Urothelium cell line (cell line): ENCODE measurements at places on chromosomes 1 and 21.
A peak's percentile ranks its signal among the peaks of the same experiment; 100 is the strongest.

DNA sequence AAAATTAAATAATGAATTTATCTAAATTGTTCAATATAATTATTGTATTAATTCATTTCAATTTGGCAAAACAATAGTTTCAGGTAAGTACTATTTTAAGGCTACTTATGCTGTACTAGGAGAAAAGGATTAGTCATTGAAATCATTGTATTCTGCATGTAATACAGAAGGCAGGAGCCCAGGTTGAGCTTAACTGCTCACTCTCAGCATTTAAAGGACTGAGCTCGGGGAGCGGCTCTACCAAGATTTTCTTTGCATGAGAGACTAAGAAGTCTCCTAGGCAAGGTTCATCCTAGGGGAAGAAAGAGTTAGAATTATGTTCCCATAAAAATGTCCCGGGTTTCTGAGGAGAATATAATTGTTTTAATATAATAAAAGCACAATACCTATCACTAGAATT is 112.5 kb downstream of the CYYR1 start:
- DNase-seq = no peak

DNA sequence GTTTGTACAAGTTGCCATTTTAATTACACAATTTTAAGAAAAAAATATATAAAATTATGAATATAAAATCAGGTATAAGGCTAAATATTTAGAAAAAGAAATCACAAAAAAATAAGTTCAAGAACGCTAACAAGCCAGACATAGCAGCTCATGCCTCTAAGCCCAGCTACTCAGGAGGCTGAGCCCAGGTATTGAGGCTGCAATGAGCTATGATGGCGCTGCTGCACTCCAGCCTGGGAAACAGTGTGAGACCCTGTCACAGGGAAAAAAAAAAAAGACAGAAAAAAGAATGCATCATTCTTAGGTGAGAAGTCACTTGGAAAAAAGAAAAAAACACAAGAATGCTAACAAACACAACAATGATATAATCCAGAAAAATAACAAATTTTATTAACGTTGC is 112.3 kb upstream of the PRDX6 start:
- DNase-seq = no peak

GRCh38 chr1:58783090-58783992 is 506 bp downstream of the JUN start:
- peak; percentile 13 for DNase-seq

- DNase-seq = no peak
These were observed 841.5 kb downstream of the KCNT2 start for GRCh38 chr1:195766709-195767108.

GRCh38 chr1:162944974-162945674 is 84.1 kb upstream of the CCDC190 start:
- no peak for DNase-seq

GRCh38 chr1:92563457-92564216 is 76.9 kb upstream of the GFI1 start:
- DNase-seq = no peak

DNA sequence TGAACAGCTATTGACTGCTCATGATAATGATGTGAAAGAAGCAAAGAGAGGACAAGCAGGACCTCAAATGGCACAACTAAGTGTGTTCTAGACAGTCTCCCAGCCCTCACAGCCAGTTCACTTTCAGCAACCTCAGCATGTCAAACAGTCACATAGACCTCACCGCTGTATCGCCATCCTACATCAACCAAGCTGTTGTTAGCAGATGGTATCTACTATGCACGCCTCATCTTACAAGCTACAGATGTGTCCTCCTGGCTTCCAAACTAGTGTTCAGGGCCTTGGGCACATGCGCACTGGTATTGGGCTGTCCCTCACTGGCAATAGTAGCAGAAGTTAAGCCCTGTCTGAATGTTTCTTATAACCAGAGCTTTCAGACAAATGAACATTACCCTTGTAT is 28.4 kb downstream of the EVI5 start:
- no peak for DNase-seq

GRCh38 chr1:9025449-9025848 is 774 bp downstream of the SLC2A7 start:
- DNase-seq = no peak

DNA sequence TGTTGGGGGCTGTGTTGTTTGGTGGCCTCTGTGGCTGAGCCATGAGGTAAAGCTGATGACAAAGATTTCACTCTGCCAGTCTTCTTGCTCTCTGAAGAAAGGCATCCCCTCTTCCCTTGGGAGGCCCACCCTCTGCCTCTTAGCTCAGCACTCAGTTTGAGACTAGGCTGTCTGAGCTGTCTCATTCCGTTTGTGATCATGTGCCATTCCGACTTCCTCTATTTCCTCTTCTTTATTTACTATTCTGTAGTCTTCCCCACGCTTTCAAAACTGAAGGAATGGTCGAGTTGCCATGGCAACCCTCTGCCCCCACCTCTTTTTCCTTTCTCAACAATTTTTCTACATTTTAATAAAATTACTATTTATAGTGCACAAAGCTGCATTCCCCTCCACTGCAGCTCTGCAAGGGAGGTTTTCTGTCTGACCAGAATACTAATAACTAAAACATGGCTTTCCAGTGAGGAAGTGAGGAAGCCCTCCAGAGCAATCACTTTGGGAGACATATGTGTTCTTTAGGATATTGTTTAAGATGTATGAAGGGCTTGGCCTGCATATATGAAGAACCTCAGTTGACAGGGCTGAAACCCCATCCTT is 30.8 kb downstream of the KCNA3 start:
- no peak for DNase-seq

DNA sequence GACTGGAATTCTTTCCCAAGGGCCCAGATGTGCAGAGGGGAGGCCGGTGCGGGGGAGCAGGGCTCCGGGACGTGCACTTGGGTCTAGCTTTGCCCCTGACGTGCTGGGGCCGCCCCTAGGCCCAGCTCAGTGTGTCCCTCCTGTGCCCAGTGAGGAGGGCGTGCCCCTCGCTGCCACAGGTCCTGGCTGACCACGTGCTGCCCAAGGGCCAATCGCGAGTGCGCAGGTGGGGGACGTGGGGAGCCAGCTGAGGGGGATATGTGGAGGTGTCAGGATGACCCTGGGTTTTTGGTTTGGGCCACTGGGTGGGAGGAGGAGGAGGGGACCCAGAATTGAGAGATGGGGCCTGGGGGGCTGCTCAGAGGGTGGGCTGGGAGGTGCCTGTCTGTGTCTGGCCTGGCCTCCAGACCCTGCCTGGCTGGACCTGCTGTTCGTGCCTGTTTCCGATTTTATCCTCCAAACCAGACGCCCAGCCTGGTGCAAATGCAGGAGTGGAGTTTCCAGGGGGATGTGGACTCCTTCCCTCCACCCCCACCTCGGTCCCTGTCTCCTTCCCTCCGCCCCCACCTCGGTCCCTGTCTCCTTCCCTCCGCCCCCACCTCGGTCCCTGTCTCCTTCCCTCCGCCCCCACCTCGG is 6.1 kb upstream of the RNF223 start:
- peak; percentile 63 for DNase-seq

- peak; percentile 3 for DNase-seq
These were observed 89.6 kb downstream of the PKN2 start for GRCh38 chr1:88773540-88774150.

- DNase-seq = no peak
These were observed 89.8 kb downstream of the KIF14 start for GRCh38 chr1:200530623-200531261.

DNA sequence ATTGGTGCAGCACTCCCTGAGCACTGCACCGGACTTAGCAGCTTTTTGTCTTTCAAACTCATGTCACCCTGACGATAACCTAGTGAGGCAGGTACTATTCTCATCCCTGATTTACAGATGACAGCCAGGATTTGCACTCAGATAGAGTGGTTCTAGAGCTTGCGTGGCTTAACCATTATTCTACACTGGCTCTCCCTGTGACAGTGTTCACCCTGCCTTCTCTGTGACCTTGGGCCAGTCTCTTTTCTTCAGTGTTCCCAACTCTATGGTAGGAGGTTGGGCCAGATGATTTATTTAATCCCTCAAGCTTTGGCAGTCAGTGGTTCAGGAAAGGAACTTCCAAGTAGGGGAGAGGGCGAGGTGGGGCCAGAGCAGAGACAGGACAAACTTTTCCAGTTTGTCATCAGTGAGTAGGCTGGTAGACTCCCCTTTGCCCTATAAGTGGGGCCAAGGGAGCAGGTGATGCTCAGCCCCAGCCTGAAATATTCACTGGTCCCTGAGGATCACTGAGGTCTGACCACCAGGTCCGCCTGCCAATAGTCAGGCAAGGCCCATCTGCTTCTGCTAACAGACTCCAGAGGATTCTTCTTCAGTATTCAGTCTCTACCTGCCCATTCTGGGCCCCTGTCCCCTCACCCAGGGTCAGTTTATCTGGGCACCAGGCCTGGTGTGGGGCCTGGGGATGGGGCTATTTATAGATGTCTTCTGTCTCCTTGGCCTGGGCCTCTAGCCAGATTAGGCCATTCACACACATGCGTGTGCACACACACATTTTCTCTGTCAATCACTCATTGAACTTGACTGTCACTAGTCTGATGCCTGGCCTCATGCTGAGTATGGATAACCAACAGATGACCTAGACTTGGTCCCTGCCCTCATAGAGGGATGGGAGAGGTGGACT is 8.8 kb upstream of the FABP3 start:
- DNase-seq = no peak

DNA sequence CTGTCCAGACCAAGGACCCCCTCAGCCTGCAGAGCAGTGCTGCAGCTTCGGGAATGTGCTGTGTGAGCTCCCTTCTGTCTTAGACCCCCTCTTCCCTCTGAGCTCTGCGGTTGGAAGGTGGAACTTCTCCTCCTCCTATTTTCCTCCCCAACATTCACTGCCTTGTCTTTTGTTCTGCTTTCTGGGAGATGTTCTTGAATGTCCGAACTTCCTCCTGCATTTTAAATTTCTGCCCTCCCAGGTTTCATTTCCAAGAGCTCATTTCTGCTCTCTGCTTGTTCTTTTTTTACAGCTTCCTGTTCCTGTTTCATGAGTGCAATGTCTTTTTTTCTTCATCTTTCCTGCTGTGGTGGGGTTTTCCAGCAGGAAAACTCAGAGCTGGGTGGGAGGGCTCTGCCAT is 29.3 kb downstream of the RRP1 start:
- DNase-seq = no peak

DNA sequence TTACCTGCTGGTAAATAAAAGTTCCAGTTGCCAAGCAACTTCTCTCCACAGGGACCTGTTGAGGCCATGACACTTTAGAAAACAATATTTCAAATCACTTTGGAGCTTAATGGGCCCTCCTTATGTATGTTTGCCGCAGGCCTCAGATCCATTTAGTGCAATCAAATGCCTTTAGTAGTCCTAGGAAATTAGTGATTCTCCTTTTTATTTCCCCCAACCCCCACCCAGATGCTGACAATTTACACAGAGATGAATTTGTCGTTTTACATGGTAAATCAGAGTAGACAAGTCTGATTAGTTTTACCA is 83.6 kb downstream of the CLIC4 start:
- DNase-seq = no peak

- DNase-seq = no peak
These were observed 45.7 kb downstream of the S1PR1 start for GRCh38 chr1:101282314-101283038.

GRCh38 chr21:25509862-25510261 is 97.4 kb downstream of the MRPL39 start:
- no peak for DNase-seq

DNA sequence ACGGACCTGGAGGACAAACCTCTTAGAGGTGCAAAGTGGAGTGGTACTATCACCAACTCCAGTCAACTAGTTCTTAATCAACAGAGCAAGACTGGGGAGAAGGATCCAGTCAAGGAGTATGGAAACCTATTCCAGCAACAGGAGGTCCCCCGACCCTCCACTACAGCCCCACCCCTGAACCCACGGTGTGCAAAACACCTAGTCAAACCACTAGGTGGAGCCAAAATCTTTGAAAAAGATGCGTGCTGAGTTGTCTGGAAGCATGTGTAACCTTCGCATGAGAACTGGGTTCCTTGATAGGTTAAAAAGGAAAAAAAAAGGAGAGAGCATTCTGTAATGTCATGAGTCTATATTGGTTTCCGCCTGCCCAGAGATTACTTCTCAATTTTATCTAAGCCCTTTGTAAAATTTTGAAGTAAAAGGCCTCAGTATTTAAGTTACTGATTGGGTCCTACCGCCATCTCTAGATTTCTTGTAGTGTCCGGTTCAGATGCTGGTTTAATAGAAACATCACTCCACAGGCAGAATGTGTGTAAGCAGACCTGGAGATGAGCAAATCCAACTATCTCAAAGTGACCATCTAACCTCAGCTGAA is 81.9 kb upstream of the HAO2 start:
- DNase-seq = peak; percentile 53

- no peak for DNase-seq
These were observed 41.0 kb downstream of the NRIP1 start for GRCh38 chr21:15023776-15024175.

DNA sequence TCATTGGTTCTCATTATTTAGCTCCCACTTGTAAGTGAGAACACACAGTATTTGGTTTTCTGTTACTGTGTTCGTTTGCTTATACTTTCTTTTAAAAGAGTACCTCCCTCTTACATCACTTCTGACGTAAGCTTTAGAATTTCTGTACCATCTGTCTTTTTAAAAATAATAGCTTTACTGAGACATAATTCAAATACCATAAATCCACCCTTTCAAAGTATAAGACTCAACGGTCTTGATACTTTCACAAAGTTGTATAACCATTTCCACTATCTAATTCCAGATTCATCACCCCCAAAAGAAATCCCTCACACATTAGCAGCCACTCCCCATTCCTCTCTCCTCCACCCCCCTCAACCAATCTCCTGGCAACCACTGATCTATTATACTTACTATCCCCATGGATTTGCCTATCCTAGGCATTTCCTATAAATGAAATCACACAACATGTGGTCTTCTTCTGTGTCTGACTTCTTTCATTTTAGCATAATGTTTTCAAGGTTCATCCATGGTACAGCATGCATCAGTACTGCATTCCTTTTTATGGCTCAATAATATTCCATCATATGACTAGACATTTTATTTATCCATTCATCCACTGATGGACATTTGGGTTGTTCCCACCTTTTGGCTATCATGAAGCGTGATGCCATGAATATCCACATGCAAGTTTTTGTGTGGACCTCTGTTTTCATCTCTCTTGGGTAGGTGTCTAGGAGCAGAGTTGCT is 104.7 kb downstream of the HLCS start:
- no peak for DNase-seq

GRCh38 chr1:96488777-96489176 is 232.8 kb upstream of the PTBP2 start:
- DNase-seq = no peak

DNA sequence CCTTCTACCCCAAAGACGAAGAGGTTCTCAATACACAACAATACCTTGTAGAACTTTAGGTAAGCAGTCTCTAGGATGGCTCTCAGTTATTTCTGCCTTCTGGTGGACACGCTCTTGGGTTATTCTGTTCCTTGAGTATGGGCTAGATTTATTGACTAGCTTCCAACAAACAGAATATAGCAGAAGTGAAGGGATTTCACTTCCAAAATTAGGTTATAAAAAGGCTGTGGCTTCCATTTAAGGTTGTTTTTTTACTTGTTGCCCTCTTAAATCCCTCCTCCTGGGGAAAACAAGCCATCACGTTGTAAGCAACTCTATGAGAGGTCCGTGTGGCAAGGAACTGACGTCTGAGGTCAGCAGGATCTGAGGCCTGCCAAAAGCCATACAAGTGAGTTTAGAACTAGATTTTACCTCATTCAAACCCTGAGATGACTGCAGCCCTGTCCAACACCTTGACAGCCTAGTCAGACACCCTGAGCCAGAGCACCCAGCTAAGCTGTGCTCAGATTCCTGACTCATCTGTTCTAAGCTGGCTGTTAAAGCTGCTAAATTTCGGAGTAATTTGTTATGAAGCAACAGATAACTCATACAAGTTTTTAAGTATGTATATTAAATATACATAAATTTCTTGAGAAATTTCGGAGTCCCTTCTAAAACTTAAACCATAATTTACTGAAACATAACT is 12.7 kb downstream of the SSX2IP start:
- DNase-seq = no peak

GRCh38 chr1:244952940-244953339 is 88.6 kb upstream of the HNRNPU start:
- DNase-seq = no peak
